G401 (cell line): ENCODE measurements at places on chromosomes 5 and 9. TPM values are rescaled to one million over a fixed set of nuclear protein-coding genes. Genes with fewer than 3 reads are reported as not detected.

Gene RAD23B
- total RNA-seq: 129 and 208 TPM in 2 replicates

Gene MEIKIN
- not detected in 2 replicates for total RNA-seq

Gene CXCL14
- total RNA-seq: not detected in 2 replicates

Gene RASGEF1C
- 0.18 TPM in 1 of 2 replicates, not detected in the other for total RNA-seq

Gene ENC1
- 36.4 and 59.3 TPM in 2 replicates for total RNA-seq

Gene PAPPA
- 0.44 and 0.74 TPM in 2 replicates for total RNA-seq

Gene SLC34A1
- total RNA-seq: not detected in 2 replicates

Gene DNAJA1
- total RNA-seq: 163 and 266 TPM in 2 replicates

Gene LRRC19
- total RNA-seq: not detected in 2 replicates

Gene RASEF
- total RNA-seq: not detected in 2 replicates

Gene HRH2
- not detected in 2 replicates for total RNA-seq

Gene TRIM7
- total RNA-seq: 3.9 and 5.1 TPM in 2 replicates

Gene CKMT2
- not detected in 2 replicates for total RNA-seq

Gene FCN2
- not detected in 2 replicates for total RNA-seq

Gene TMEM215
- total RNA-seq: not detected in 2 replicates

Gene SLC46A2
- not detected in 2 replicates for total RNA-seq

Gene HK3
- not detected in 2 replicates for total RNA-seq

Gene ABO
- not detected in 2 replicates for total RNA-seq

Gene CSF1R
- total RNA-seq: 0.43 and 1.1 TPM in 2 replicates

Gene GABRB2
- total RNA-seq: under 0.01 TPM in 1 of 2 replicates, not detected in the other
